ENCODE measurements at places on chromosomes 2 and 18. TPM values are rescaled to one million over a fixed set of nuclear protein-coding genes. Genes with fewer than 3 reads are reported as not detected.
A peak's percentile ranks its signal among the peaks of the same experiment; 100 is the strongest.

The GLI2 gene
- total RNA-seq = 8.8 TPM

The HOXD8 gene
- 0.61 TPM for total RNA-seq

The PFN4 gene
- 0.54 TPM for total RNA-seq

- peak; percentile 91 for DNase-seq
These were observed 787 bp downstream of the SOCS6 start for GRCh38 chr18:70289351-70290312.

DNA sequence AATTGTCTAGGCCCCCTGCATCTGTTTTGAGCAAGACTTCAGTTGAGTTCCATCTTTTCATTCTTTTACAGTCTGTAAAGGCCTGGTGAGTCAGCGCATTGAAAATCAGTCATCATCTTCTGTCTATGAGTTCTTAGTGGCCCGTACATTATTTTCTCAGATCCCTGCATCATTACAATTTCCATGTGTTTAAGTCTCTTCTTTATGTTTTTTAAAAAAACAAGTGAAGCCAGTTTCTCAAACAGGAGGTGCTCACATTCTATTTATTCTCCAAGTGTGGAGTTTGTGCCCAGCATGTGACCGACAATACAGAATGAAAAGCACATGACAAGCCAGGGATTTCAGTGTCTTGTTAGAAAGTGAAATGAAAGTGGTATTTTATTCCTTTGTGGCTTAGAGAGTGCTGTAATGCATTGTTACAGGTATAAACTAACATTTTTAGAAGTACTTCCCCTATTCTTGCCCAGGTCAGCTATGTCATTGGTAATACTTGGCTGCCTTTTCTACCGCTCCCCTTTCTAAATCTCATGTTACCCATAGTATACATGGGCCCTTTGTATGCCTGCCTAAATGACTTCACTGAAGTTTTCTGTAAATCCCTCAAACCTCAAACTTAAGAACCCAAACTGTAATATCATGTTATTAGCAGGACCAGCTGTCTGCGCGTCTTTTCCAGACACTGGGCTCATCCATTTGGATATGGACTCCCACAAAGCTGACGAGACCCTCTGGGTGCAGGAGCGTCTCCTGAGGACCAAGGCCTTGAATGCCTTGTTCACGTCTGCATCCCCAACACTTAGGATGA, 67.6 kb downstream of the FEZ2 start:
- DNase-seq = no peak

DNA sequence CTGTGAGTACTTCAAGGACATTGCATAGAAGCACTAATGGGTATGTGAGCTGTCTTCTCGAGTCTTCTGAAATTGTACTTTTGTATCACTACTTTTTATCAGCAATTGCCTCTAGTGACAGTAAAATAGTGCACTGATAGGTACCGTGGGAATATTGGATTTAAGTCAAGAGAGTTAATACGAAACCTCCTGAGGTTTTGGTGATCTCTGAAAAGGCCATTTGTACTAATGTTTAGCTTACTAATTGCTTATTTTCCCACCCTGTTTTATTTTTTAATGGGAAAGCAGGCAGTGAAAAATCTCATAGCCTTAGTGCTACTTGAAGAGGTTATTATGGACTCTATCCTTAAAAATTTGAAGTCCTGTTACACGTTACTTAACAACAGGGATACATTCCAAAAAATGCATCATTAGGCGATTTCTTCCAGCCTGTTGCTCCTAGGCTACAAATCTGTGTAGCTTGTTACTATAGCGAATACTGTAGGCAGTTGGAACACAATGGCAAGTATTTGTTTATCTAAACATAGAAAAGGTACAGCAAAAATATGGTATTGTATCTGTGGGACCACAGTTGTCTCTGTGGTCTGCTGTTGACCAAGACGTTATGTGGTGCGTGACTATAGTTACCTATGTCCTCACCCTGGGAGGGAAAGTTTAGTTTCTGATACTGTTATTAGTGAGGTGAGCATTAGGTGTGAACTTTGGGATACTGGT, 65.9 kb downstream of the CAB39 start:
- DNase-seq = no peak

GRCh38 chr18:47691611-47692010, 238.8 kb downstream of the SMAD2 start:
- DNase-seq = no peak

DNA sequence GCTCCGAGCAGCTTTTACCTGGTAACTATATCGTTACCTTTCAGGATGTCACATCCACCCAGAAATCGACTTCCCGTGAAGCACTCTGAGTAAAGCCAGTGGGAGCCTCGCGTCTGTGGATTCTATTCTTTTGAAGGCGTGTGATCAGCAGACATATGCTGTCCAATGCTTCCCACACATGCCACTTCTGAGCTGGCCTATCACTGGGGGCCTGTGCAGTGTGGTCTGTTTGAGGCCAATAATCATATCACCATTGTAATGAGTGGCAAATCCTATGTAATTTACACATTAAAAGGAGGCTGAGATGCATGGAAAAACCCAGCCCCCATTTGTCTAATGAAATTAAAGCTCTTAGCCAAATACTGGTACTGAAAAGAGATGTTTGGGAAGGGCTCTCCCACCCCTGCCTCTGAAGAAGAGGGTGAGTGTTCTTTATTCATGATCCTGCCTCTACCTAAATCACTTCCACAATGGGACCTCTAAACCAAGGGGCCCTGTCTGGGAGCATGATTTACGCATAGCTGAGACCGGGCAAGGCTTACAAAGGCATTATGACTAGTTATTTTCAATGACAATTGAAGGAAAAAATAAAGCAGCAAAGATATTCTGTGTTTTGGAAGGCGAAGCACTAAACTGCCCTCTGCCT, 686.8 kb downstream of the ZEB2 start:
- DNase-seq = no peak

GRCh38 chr2:25614711-25615110, 58.7 kb downstream of the DTNB start:
- DNase-seq = no peak

DNA sequence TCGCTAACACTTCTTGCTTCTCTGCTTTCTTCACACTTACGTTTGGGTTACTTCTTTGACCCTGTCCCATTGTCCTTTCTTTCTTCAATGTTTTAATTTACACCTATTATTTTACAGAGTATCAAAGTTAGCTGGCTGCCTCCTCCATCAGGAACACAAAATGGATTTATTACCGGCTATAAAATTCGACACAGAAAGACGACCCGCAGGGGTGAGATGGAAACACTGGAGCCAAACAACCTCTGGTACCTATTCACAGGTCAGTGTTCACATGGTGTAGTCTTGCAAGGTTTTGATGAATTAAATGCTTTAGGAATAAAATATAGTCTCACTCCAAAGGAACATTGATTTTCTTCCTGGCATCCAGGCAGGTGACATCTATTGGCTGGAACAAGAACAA, 919.0 kb downstream of the MBD2 start:
- DNase-seq = no peak

DNA sequence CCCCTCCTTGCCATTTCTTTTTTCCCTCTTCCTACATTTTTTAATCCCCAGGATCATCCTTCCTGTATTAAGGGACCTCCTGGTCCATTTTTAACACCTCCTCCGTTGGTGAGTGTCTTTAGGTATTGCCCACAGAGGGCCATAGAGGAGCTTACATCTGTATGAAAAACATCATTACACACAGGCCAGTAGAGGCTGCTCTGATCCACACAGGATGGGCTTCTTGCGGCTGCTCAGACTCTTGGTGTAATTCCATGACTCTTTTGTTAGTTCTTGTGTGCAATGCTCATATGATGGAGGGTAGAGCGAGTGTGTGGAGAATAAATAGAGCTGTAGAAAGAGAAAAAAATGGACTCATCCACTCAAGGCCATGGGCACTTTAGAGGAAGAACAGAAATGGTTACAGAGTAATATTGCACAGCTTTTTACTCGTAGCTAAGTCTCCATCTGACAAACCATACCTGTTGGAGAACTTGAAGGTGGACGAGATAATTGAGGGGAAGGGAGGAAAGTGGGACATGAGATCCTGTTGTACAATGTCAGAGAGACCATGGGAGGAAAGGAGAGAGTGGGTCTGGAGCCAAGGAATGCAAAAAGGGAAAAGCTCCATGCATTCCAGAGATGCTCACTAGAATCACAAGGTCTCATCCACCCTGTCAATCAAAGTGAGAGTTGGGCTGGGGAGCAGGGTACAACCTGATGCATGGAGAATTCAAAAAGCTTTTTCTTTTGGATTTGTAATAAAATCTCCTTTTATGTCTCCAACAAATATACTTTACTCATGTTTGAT, 129.7 kb upstream of the TNP1 start:
- no peak for DNase-seq

Measured in upper lobe of left lung (tissue), 6 donors.